GM23338 (cell line): ENCODE measurements at places on chromosomes 1 and 21. TPM values are rescaled to one million over a fixed set of nuclear protein-coding genes. Genes with fewer than 3 reads are reported as not detected.

GRCh38 chr1:115768549-115768948 lies at the start of gene CASQ2:
TSS of gene CASQ2 (minus strand) at chr1:115768714. CDS start at chr1:115768541, 173 bp downstream.
- no peaks in the 10 kb centered on the region for H3K36me3 ChIP-seq
- peaks cover 5% of the 10 kb centered on the region; the same call in 1 of the 2 replicates for H3K4me1 ChIP-seq
- H3K4me3 ChIP-seq: no peak within 1 kb of the TSS
- H3K27ac ChIP-seq: no peak within 1 kb of the TSS

- no peak overlapping the region for H3K4me3 ChIP-seq
- DNase-seq: no peak
- no peaks in the 10 kb centered on the region for H3K27me3 ChIP-seq
- no peaks in the 10 kb centered on the region for H3K4me1 ChIP-seq
These were observed 93.9 kb upstream of the KCNA3 start for GRCh38 chr1:110768605-110769004.

GRCh38 chr1:85363521-85363920 lies 87.1 kb upstream of the BCL10 start:
- H3K27ac ChIP-seq: no peak overlapping the region
- no peaks in the 10 kb centered on the region for H3K27me3 ChIP-seq
- H3K36me3 ChIP-seq: no peaks in the 10 kb centered on the region
- DNase-seq: no peak

DNA sequence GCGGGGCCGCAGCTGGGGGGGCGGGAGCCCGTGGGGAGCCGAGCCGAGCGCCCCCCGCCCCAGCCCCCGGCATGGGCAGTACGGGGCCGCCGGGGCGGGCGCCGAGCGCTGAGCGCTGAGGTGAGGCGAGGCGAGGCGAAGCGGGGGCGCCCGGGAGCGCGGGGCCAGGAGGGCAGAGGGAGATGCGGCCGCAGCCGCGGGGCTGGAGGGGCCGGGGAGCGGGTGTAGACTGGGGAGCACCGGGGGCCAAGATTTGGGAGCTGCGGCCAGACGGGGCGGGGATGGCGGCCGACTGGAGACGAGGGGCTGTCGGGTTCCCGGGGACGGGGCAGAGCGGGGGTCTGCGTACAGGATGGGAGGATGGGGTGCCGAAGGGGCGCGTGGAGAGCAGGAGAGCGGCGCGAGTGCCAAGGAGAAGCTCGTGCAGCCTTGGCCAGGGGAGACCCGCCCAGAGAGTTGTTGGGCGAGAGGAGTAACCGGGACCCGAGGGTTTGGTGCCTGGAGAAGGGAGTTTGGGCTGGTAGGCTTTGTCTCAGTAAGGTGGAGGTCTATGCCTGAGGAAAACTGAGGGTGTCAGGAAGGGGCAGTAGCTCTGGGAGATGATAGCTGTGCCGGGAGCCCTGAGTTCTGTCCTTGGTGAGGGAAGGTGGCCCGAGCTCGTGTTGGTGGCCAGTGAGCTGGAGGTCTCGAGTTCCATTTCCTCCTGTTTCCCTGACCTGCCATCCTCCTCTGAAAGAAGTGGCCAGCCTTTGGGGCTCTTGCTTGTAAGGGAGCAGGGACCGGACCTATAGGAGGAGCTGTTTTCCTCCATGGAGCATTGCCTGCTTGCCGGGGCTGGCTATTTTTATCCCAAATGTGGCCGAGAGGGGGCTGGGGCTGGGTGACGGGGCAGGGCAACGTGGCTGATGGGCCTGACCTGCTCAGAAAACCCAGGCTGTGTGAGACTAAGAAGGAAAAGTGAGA lies 539 bp downstream of the ATP8B2 start:
- H3K4me3 ChIP-seq: peak overlapping the region; percentile 89
- H3K27ac ChIP-seq: peak overlapping the region; percentile 87; the same call in 1 of the 2 replicates
- H3K36me3 ChIP-seq: no peaks in the 10 kb centered on the region
- peaks cover 30% of the 10 kb centered on the region for H3K4me1 ChIP-seq

DNA sequence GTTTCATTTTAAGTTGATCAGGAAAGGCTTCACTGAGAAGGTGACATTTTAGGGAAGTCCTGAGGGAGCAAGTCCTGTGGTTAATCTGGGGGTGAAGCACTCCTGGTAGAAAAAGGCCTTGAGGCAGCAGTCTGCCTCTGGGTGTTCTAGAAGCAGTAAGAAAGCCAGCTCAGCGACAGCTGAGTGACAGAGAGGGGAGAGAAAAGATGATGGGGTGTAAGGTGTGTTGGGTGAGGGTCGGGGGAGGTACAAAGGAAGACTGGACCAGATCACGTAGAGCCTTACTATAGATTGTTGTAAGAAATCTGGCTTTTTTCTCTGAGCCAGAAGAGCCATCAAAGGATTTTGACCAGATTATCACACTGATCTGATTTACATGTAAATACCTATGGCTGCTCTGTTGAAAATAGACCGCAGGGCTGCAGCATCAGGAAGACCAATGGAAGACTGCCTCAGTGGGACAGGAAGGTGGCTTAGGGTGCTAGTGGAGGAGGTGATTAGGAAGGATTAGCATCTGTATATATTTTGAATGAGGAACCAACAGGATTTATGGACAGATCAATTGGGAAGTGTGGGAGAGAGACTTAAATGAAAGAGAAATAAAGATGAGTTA lies 131.2 kb downstream of the CDC7 start:
- no peaks in the 10 kb centered on the region for H3K27me3 ChIP-seq
- no peaks in the 10 kb centered on the region for H3K36me3 ChIP-seq
- H3K27ac ChIP-seq: peak overlapping the region; percentile 55; the same call in 1 of the 2 replicates
- peaks cover 13% of the 10 kb centered on the region for H3K4me1 ChIP-seq

Gene TRIM45
- total RNA-seq: 11.6 and 15.0 TPM in 2 replicates

- H3K36me3 ChIP-seq: no peaks in the 10 kb centered on the region
- no peak for DNase-seq
- H3K27ac ChIP-seq: no peak overlapping the region
- H3K4me1 ChIP-seq: peaks cover 7% of the 10 kb centered on the region
- H3K4me3 ChIP-seq: peak overlapping the region; percentile 54
- peaks cover 5% of the 10 kb centered on the region; the same call in 1 of the 2 replicates for H3K27me3 ChIP-seq
These were observed 440 bp downstream of the TNFRSF25 start for GRCh38 chr1:6465461-6466005.

GRCh38 chr1:201185527-201186128 lies 5.0 kb upstream of the IGFN1 start:
- peaks cover 7% of the 10 kb centered on the region; the same call in 1 of the 2 replicates for H3K4me1 ChIP-seq
- no peak overlapping the region for H3K27ac ChIP-seq
- H3K27me3 ChIP-seq: no peaks in the 10 kb centered on the region
- DNase-seq: no peak
- H3K4me3 ChIP-seq: no peak overlapping the region

Gene CD5L
- total RNA-seq: not detected in 2 replicates

DNA sequence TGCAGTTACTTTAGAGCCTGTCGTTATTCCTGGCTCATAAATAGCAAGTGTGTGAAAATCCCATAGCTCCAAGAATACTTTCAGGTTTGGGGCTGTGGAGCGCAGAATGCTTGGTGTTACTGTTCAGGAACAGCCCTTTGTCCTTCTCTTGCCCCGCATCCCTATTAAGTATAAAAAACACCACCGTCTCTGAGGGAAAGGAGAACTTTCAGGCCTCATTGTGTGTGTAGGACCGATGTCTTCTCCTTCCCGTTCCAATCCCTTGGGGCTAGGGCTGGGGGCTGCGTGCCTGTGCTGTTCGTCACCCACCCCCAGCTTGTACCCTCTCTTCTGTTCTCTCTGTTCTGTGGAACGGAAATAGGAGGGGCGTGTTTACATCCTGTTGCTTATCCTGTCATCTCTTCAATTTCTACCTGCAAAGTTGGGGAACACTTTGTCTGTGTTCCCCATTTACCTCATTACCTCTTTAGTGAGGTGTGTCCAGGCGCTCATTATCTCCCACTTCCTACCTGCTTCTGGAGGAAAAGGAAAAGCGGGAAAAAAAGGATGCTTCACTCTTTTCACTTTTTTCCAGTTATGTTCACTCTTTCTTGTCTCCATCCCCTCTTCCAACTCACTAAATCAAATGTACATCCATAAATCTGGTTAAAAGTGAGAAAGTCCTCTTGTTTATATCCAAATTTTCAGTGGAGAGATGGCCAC lies 788 bp upstream of the TXNIP start:
- H3K4me1 ChIP-seq: peaks cover 39% of the 10 kb centered on the region
- H3K4me3 ChIP-seq: peak overlapping the region; percentile 75
- H3K36me3 ChIP-seq: no peaks in the 10 kb centered on the region; the same call in 1 of the 2 replicates
- peak overlapping the region; percentile 24; the same call in 1 of the 2 replicates for H3K27ac ChIP-seq
- peak; percentile 38 for DNase-seq
- no peaks in the 10 kb centered on the region for H3K27me3 ChIP-seq

Gene MCOLN2
- 10.0 and 10.9 TPM in 2 replicates for total RNA-seq

DNA sequence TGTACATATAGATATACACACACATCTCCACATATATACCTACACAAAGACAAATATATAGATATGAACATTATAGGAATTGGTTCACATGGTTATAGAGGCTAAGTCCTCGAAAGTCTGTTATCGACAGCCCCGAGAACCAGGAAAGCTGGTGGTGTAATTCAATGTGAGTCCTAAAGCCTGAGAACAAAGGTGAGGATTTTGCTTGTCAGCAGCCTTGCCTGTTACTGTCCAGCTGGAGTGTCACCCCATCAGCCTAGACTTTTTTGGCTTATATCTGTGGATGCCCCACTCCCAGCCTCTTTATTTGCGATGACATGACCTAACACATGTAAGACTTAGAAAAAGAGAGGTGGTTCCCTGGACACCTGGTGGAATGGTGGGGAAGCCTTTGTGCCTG lies 97.0 kb downstream of the GIPC2 start:
- H3K36me3 ChIP-seq: no peaks in the 10 kb centered on the region
- DNase-seq: no peak
- no peak overlapping the region for H3K4me3 ChIP-seq

GRCh38 chr1:54996869-54997710 lies 1.6 kb upstream of the BSND start:
- no peak overlapping the region for H3K27ac ChIP-seq
- H3K27me3 ChIP-seq: peaks cover 45% of the 10 kb centered on the region
- peak overlapping the region; percentile 81 for H3K4me3 ChIP-seq
- peak; percentile 43 for DNase-seq
- no peaks in the 10 kb centered on the region for H3K36me3 ChIP-seq
- peaks cover 37% of the 10 kb centered on the region for H3K4me1 ChIP-seq

DNA sequence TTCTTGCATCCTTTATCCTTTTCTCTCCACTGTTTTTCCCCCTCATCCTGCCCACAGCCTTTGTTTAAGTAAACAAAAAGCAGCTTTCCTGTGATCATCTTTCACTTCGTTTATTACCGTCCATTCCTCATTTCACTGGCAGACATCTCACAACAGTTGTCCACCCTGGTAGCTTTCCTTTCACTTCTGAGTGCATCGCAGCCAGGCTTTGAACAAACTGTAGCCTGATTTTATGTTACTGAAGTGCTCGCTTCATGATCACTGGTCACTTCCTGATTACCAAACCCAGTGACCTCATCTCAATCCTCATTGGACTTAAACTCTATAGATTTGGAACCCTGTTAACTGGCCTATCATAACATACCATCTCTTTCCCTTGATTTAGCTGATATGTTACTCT lies 67.7 kb downstream of the SDCCAG8 start:
- no peaks in the 10 kb centered on the region for H3K4me1 ChIP-seq
- no peak overlapping the region for H3K27ac ChIP-seq
- H3K27me3 ChIP-seq: no peaks in the 10 kb centered on the region
- H3K36me3 ChIP-seq: no peaks in the 10 kb centered on the region
- no peak overlapping the region for H3K4me3 ChIP-seq

Gene GBP7
- not detected in 2 replicates for total RNA-seq
